ENCODE measurements at places on chromosomes 1 and 21.

DNA sequence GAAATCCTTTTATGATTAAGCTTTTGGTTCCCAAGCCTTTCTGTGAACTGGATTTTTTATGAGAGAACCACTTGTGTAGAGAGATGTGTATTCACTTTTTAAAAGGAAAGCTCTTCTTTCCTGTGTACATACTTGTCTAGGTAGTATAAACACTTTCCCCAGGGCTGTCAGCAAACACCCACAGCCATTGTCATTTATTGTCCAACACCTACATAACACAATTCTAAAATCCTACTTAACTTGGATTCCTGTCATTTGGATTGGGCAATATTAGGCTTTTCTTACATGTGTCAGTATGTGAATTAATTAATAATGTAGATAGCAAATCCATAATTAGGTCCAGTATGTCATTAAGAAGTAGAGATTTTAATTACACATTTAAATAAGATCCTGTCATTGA lies 12.3 kb downstream of the DDX20 start:
- H3K4me1 ChIP-seq, result no peaks in the 10 kb centered on the region
- no peaks in the 10 kb centered on the region for H3K27me3 ChIP-seq
- no peak for DNase-seq
- H3K36me3 ChIP-seq, result peaks cover 13% of the 10 kb centered on the region
- no peak overlapping the region for H3K4me3 ChIP-seq

DNA sequence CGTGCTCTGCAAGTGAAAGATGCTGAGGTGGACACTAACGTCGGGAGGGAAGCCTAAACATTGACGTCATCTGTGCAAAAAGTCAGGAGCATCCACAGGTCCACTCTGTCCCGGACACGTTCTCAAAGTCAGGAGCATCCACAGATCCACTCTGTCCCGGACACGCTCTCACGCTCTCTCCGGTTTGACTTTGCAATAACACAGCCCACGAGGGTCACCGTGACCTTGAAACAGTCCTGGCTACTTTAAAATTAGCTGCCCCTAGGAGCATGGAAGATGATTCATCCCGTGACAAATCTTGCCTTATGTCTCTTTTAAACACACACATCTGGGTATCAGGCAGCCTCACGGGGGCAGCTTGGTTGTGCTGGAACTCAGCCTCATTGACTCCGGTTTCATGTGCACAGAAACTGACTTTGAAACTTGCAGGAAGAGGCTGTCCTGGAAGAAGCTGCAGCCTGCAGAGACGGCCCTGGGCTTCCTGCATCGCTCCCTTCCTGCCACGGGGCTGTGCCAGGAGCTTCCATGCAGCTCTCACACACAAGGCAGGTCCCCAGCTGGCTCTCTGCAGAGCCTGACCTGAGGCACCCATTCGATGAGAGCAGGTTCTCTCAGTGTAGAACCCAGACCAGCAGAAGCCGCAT lies 18.1 kb upstream of the COL18A1 start:
- H3K27me3 ChIP-seq, result no peaks in the 10 kb centered on the region
- H3K4me3 ChIP-seq, result no peak overlapping the region
- DNase-seq, result no peak

GRCh38 chr1:116889380-116889779 lies 20.3 kb upstream of the PTGFRN start:
- H3K4me3 ChIP-seq, result no peak overlapping the region
- H3K36me3 ChIP-seq, result no peaks in the 10 kb centered on the region
- no peak for DNase-seq
- no peak overlapping the region for H3K27ac ChIP-seq

GRCh38 chr1:43455213-43455889 lies 1.6 kb upstream of the HYI start:
- DNase-seq, result no peak
- H3K4me3 ChIP-seq, result no peak overlapping the region
- no peak overlapping the region for H3K27ac ChIP-seq
- H3K4me1 ChIP-seq, result peaks cover 8% of the 10 kb centered on the region

GRCh38 chr1:228236744-228237143 lies 28.9 kb downstream of the OBSCN start:
- H3K36me3 ChIP-seq, result peaks cover 5% of the 10 kb centered on the region
- H3K4me1 ChIP-seq, result no peaks in the 10 kb centered on the region
- H3K27me3 ChIP-seq, result no peaks in the 10 kb centered on the region
- H3K4me3 ChIP-seq, result no peak overlapping the region

- H3K4me1 ChIP-seq, result no peaks in the 10 kb centered on the region
- no peak overlapping the region for H3K27ac ChIP-seq
- no peak for DNase-seq
- H3K27me3 ChIP-seq, result no peaks in the 10 kb centered on the region
- no peak overlapping the region for H3K4me3 ChIP-seq
Observed at GRCh38 chr1:231274119-231274825, 33.3 kb downstream of the GNPAT start.

- H3K27me3 ChIP-seq, result no peaks in the 10 kb centered on the region
- no peaks in the 10 kb centered on the region for H3K4me1 ChIP-seq
- DNase-seq, result no peak
- H3K4me3 ChIP-seq, result no peak overlapping the region
- H3K27ac ChIP-seq, result no peak overlapping the region
- no peaks in the 10 kb centered on the region for H3K36me3 ChIP-seq
Observed at GRCh38 chr21:40567501-40567900, 279.5 kb downstream of the DSCAM start.

DNA sequence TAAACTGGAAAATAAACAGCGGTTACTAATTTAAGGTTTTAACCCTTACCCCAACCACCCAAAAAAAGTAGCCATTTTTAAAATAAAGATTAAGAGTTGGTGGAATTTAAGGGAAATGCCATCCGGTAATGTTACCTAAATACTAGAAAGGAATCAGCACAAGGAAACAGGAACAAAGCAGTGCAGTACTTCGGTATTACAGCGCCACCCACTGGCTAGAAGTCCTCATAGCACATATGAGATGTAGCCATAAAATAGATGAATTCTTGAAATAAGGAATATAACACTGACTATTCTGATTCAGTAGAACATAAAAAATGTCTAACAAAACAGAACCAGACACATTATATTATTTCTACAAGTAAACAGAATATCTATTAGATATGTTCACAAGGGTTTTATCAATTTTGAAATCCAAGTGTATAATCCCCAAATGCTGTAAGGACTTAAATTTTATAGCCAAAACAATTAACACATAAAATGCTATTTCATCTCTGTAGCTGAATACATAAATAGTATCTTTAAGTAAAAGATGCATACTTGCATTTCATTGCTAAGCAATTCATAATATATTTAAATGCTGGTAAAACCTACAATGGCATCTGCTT lies 58.8 kb downstream of the FRRS1 start:
- H3K27ac ChIP-seq, result no peak overlapping the region
- no peaks in the 10 kb centered on the region for H3K4me1 ChIP-seq
- H3K4me3 ChIP-seq, result no peak overlapping the region
- no peaks in the 10 kb centered on the region for H3K27me3 ChIP-seq

- H3K36me3 ChIP-seq, result no peaks in the 10 kb centered on the region
- H3K27me3 ChIP-seq, result no peaks in the 10 kb centered on the region
- no peak overlapping the region for H3K27ac ChIP-seq
- no peak overlapping the region for H3K4me3 ChIP-seq
- H3K4me1 ChIP-seq, result peaks cover 18% of the 10 kb centered on the region
- DNase-seq, result peak; percentile 62
Observed at GRCh38 chr21:16330082-16330907, 600.5 kb downstream of the USP25 start.

DNA sequence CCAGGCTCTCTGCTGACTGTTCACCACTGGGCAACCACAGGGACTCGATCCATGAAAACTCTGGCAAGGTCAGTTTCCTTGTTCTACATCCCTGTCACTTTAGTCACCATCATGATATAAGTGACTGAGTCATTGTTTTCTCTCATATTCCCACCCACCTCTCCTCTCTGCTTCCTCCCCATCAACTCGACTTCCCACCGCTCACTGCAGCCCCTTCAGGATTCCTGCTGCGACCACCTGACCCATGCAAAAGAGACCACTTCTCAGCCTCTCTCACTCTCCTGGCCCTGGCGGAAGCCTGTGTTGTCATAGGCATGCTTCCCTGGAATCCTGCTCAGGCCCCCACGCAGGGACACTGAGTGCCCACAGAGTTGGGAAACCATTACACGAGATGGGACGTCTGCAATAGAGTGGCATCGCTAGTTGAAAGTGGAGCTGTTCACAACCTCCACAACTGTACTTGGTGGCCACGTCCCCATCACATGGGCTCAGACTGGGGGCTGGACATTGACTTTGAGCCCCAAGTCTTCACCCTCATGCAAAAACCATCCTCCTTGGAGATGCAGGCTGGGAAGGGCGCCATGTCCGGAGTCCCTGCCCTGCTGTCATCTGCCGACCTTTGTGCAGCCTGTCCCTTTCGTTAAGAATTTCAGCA lies 1.8 kb upstream of the TFF2 start:
- no peak overlapping the region for H3K4me3 ChIP-seq
- no peaks in the 10 kb centered on the region for H3K27me3 ChIP-seq
- no peaks in the 10 kb centered on the region for H3K36me3 ChIP-seq
- no peaks in the 10 kb centered on the region for H3K4me1 ChIP-seq
- no peak for DNase-seq

DNA sequence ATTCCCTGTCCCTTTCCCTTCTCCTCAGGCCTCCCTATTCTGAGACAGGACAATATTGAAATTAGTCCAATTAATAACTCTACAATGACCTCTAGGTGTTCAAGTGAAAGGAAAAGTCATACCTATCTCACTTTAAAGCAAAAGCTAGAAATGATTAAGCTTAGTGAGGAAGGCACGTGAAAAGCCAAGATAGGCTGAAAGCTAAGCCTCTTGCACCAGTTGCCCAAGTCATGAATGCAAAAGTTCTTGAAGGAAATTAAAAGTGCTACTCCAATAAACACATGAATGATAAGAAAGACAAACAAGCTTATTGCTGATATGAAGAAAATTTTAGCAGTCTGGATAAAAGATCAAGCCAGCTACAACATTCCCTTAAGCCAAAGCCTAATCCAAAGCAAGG lies 3.8 kb upstream of the MAP3K21 start:
- no peaks in the 10 kb centered on the region for H3K36me3 ChIP-seq
- no peak overlapping the region for H3K27ac ChIP-seq
- H3K4me1 ChIP-seq, result no peaks in the 10 kb centered on the region
- H3K27me3 ChIP-seq, result peaks cover 56% of the 10 kb centered on the region

GRCh38 chr1:218414060-218414728 lies 69.1 kb downstream of the TGFB2 start:
- H3K27ac ChIP-seq, result no peak overlapping the region
- no peaks in the 10 kb centered on the region for H3K36me3 ChIP-seq
- H3K4me3 ChIP-seq, result no peak overlapping the region
- DNase-seq, result no peak
- no peaks in the 10 kb centered on the region for H3K4me1 ChIP-seq

- H3K27me3 ChIP-seq, result peaks cover 66% of the 10 kb centered on the region
- H3K4me3 ChIP-seq, result peak within 1 kb of the TSS; percentile 29
- no peak within 1 kb of the TSS for H3K27ac ChIP-seq
- H3K4me1 ChIP-seq, result no peaks in the 10 kb centered on the region
- DNase-seq, result peak; percentile 38
Observed at GRCh38 chr21:41167348-41168342, at the start of gene BACE2. Gene BACE2 (plus strand): TSS chr21:41168160. CDS start chr21:41168264, 104 bp downstream.

- DNase-seq, result no peak
- no peaks in the 10 kb centered on the region for H3K36me3 ChIP-seq
- no peak overlapping the region for H3K27ac ChIP-seq
- H3K4me3 ChIP-seq, result no peak overlapping the region
- no peaks in the 10 kb centered on the region for H3K4me1 ChIP-seq
- H3K27me3 ChIP-seq, result no peaks in the 10 kb centered on the region
Observed at GRCh38 chr1:112070677-112071076, 81.2 kb upstream of the KCND3 start.

DNA sequence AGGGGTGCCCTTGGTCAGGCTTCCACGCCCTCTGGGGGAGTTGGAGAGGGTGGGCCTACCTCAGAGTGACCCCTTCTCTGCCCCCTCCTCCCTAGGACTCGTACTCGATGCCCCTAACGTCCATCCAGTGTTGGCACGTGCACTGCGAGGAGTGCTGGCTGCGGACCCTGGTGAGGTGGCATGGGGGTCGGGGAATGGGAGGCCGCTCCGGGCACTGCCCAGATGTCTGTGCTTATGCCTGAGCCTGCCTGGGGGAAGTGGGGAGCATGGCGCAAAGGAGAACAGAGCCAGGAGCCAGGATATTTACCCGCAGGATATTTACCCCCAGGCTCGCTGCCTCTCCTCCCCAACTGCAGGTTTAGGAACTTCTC lies 24.5 kb downstream of the TMEM53 start:
- no peaks in the 10 kb centered on the region for H3K4me1 ChIP-seq
- peaks cover 43% of the 10 kb centered on the region for H3K36me3 ChIP-seq
- peak overlapping the region; percentile 23 for H3K27ac ChIP-seq

- H3K27me3 ChIP-seq, result no peaks in the 10 kb centered on the region
- no peak for DNase-seq
- H3K4me3 ChIP-seq, result no peak overlapping the region
- no peaks in the 10 kb centered on the region for H3K36me3 ChIP-seq
- no peak overlapping the region for H3K27ac ChIP-seq
Observed at GRCh38 chr21:21898801-21899200, 900.6 kb downstream of the NCAM2 start.

DNA sequence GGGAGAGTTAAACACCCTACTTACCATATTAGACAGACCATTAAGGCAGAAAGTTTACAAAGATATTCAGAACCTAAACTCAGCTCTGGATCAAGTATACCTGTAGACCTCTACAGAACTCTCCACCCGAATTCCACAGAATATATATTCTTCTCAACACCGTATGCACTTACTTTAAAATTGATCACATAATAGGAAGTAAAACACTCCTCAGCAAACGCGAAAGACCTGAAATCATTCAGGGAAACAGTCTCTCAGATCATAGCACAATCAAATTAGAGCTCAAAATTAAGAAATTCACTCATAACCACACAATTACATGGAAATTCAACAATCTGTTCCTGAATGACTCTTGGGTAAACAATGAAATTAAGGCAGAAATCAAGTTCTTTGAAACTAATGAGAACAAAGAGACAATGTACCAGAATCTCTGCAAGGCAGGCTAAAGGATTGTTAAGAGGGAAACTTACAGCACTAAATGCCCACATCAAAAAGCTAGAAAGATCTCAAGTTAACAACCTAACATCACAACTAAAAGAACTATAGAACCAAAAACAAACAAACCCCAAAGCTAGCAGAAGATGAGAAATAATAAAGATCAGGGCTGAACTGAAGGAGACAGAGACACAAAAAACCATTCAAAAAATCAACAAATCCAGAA lies 19.1 kb downstream of the CD84 start:
- H3K4me3 ChIP-seq, result no peak overlapping the region
- H3K4me1 ChIP-seq, result no peaks in the 10 kb centered on the region
- H3K27ac ChIP-seq, result no peak overlapping the region
- H3K36me3 ChIP-seq, result no peaks in the 10 kb centered on the region
- DNase-seq, result no peak

DNA sequence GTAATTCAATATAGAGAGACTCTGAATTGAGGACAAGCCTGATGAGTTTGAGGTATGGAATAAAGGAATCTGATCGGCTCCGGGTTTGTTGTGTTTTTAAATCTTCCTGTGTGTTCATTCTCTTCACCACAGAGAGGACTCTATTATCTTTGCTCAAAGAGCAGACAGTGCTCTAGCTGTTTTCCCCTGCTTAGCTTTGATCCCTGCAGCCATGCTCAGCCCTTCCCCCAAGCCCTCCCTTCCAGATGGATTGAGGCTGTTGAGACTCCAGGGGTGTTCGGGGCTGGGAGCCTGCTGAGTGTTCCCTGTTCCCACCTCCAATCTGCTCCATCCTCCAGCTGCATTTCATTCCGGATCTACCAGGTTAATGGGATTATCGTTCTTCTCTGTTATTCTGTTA lies 74.2 kb upstream of the CXADR start:
- DNase-seq, result peak; percentile 78
- no peak overlapping the region for H3K4me3 ChIP-seq
- no peaks in the 10 kb centered on the region for H3K27me3 ChIP-seq
- no peaks in the 10 kb centered on the region for H3K36me3 ChIP-seq

- no peak for DNase-seq
- H3K4me3 ChIP-seq, result peak overlapping the region; percentile 79
- peaks cover 45% of the 10 kb centered on the region for H3K36me3 ChIP-seq
Observed at GRCh38 chr1:93080179-93080823, 1.2 kb downstream of the MTF2 start.
